ENCODE measurements at places on chromosomes 6 and 20.

DNA sequence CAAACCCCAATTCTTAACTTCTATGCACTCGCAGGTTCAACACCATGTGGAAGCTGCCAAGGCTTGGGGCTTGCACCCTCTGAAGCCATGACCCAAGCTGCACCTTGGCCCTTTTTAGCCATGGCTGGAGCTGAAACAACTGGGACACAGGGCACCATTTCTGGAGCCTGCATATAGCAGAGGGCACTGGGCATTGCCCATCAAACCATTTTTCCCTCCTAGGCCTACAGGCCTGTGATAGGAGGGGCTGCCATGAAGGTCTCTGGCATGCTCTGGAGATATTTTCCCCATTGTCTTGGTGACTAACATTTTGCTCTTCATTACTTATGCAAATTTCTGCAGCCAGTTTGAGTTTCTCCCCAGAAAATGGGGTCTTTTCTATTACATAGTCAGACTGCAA lies 484.7 kb downstream of the EPHA7 start:
- no peak for DNase-seq

DNA sequence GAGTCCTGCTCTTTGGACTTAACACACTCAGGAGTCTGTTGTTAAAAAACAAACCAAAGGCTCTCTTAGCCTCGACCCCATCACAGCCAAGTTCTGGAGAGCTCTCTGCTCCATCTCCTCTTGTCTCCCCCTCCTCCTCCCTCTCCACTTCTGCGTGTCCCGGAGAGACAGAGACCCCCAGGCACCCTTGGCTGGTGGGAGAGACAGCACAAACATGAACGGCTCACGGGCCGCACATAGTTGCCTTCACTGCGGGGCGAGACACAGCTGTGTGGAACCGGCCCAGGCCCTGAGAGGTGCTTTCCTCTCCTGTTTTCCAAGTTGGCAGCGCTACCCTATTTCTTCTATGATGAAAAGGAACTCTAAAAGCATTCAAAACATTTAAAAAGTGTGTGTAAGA lies 23.3 kb upstream of the MYT1 start:
- DNase-seq = no peak

GRCh38 chr6:83247471-83247870 lies 54.3 kb downstream of the RWDD2A start:
- DNase-seq = no peak

DNA sequence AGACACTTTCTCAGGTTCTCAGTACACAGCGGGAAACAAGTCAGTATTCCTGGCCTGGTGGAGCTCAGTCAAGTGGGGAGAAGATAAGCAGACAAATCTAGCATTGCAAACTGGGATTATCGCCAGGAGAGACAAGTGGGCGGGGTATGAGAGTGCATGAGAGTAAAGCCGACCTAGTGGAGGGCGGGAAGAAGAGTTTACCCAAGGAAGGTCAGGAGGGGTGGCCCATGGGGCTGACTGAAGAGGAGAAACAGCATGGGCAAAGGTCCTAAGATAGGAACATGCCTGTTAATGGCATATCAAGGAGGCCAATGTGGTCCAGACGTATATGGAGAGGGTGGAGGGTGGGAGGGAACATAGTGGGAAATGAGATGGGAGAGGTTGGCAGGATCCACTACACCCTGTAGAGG lies 12.4 kb upstream of the CSNK2A1 start:
- DNase-seq = no peak

All from NCI-H510A (cell line).